ENCODE measurements at places on chromosomes 2 and 18.

GRCh38 chr2:105836840-105837692, 92.4 kb downstream of the NCK2 start:
- no peaks in the 10 kb centered on the region for H3K27me3 ChIP-seq
- DNase-seq, result no peak
- no peaks in the 10 kb centered on the region for H3K36me3 ChIP-seq
- no peak overlapping the region for H3K4me3 ChIP-seq
- H3K27ac ChIP-seq, result no peak overlapping the region

- peaks cover 3% of the 10 kb centered on the region for H3K4me1 ChIP-seq
- H3K27me3 ChIP-seq, result no peaks in the 10 kb centered on the region
- no peaks in the 10 kb centered on the region for H3K36me3 ChIP-seq
- DNase-seq, result peak; percentile 56
- no peak overlapping the region for H3K27ac ChIP-seq
Measured at GRCh38 chr18:56748698-56749268, 97.6 kb downstream of the WDR7 start.

GRCh38 chr18:8750954-8751415, 45.6 kb downstream of the MTCL1 start:
- no peak overlapping the region for H3K27ac ChIP-seq
- H3K27me3 ChIP-seq, result no peaks in the 10 kb centered on the region
- DNase-seq, result no peak
- H3K4me3 ChIP-seq, result no peak overlapping the region
- no peaks in the 10 kb centered on the region for H3K36me3 ChIP-seq

- DNase-seq, result no peak
- H3K27me3 ChIP-seq, result no peaks in the 10 kb centered on the region
- no peaks in the 10 kb centered on the region for H3K36me3 ChIP-seq
- no peaks in the 10 kb centered on the region for H3K4me1 ChIP-seq
Measured at GRCh38 chr2:200279857-200280256, 26.6 kb upstream of the SPATS2L start.

DNA sequence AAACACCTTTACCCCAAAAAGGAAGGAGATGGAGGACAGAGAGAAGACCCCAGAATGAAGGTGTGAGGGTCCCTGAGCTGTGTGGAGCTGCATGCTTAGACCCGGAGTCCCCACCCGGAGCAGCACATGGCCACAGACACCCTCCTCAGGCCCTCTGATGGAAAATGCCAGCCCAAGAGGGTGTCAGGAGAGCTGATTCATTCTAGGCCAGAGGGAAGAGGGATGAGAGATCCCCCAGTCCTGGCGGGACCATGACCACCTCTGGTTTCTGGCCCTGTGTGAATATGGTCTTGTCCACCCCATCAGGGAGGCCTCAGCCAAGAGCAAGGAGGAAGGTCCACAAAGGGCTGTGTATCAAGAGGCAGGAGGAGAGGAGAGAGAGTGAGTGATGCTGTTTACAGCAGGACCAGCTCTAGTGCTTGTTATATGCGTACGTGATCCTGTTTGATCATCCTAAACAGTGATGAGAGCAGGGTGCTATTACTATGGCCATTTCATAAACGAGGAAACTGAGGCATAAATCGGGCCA, 186.6 kb upstream of the HAAO start:
- no peaks in the 10 kb centered on the region for H3K36me3 ChIP-seq
- DNase-seq, result no peak
- no peak overlapping the region for H3K27ac ChIP-seq

- no peak overlapping the region for H3K4me3 ChIP-seq
- no peaks in the 10 kb centered on the region for H3K27me3 ChIP-seq
Measured at GRCh38 chr2:165573534-165574461, 104.3 kb downstream of the CSRNP3 start.

DNA sequence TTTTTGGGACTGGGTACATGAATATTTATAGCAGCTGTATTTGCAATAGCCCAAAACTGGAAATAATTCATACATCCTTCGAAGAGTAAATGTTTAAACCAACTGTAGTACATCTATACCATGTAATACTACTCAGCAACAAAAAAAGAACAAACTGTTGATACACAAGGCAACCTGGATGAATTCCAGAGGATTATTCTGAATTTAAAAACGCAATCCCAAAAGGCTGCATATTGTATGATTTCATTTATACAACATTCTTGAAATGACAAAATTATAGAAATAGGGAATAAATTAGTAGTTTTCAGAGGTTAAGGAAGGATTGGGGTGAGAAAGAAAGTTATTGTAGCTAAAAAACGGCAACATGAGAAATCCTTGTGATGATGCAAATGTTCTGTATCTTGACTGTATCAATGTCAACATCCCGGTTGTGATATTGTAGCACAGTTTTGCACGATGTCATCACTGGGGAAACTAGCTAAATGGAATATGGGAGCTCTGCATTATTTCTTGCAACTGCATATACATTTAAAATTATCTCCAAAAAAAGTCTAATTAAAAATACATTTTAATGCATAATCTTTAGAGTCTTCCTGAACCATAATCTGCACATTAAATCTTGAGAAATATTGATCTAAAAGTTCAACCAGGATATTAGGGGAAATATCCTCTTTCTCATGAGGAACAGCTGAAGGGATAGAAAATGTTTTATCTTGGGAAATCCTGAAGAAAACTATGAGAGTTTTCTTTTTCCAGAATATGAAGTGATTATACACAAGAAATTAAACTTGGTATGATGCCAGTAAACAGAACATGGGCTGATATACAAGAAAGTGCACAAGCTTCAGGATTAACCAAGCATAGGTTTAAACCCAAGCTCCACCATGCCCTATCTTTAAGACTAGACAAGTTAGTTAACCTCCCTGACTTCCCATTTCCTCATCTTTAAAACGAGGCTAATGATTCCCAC, 21.9 kb downstream of the EVA1A start:
- DNase-seq, result no peak
- no peak overlapping the region for H3K27ac ChIP-seq
- H3K36me3 ChIP-seq, result no peaks in the 10 kb centered on the region
- H3K27me3 ChIP-seq, result no peaks in the 10 kb centered on the region

DNA sequence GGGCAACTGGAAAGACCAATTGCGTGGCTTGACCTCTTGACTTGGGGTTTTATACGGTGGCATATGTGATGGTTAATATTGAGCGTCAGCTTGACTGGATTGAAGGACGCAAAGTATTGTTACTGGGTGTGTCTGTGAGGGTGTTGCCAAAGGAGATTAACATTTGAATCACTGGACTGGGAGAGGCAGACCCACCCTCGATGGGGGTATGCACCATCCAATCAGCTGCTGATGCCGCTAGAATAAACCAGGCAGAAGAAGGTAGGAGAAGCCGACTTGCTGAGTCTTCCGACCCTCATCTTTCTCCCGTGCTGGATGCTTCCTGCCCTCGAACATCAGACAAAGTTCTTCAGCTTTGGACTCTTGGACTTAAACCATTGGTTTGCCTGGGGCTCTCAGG, 34.2 kb upstream of the YPEL5 start:
- no peaks in the 10 kb centered on the region for H3K27me3 ChIP-seq
- H3K27ac ChIP-seq, result no peak overlapping the region
- no peak for DNase-seq
- no peak overlapping the region for H3K4me3 ChIP-seq

DNA sequence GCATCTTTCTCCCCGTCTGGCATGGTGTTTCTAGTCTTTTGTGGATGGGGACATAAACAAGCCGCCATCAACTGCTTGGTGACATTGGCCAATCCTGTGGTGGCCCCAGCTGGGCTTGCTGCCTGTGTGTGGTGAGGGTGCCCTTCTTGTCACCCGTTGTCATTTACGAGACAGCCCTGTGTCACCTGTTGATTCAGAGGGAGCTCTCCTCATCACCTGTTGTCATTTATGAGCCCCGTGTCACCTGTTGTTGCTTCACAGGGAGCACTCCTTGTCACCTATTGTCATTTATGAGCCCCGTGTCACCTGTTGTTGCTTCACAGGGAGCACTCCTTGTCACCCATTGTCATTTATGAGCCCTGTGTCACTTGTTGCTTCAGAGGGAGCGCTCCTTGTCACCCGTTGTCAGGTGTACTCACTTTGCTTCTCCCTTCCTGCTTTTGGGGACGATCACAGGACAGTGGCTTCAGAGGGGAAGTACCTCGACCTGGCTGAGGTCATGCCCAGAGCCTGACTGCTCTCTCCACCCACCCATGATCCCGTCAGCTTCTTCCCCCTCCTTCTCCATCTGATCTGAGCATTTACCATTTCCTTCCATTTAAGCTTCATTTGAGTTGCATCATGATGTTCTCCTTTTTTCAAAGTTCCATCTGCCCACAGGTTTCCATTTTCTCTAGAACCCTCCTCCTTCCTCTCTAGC, 29.1 kb downstream of the HPCAL1 start:
- H3K4me1 ChIP-seq, result peaks cover 54% of the 10 kb centered on the region
- no peaks in the 10 kb centered on the region for H3K36me3 ChIP-seq
- no peaks in the 10 kb centered on the region for H3K27me3 ChIP-seq
- H3K27ac ChIP-seq, result peak overlapping the region; percentile 54
- H3K4me3 ChIP-seq, result peak overlapping the region; percentile 46

DNA sequence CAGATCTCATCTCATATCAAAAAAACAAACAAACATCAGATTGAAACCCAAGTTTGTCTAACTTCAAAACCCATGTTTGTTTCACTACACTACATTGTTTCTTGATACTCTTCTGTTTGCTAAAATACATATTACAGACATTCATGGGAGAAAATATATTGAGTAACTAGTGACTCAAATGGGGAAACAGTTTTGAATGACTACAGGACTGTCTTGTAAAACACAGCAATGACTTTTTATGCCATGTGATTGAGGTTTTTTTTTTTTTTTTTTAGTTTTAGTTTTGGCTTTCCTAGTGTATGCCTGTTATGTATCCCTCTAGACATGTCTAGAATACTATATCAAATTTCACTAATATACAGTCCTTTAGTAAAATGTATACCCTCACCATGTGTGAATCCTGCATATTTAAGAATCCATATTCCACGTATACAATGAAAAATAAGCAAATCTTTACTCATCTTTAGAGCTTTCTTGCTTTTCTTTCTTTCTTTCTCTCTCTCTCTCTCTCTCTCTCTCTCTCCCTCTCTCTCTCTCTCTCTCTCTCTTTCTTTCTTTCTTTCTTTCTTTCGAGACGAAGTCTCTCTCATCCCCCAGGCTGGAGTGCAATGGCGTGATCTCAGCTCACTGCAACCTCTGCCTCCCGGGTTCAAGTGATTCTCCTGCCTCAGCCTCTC, 46.6 kb upstream of the SERTAD2 start:
- no peak overlapping the region for H3K27ac ChIP-seq
- no peak overlapping the region for H3K4me3 ChIP-seq
- H3K27me3 ChIP-seq, result no peaks in the 10 kb centered on the region
- H3K36me3 ChIP-seq, result no peaks in the 10 kb centered on the region
- H3K4me1 ChIP-seq, result peaks cover 5% of the 10 kb centered on the region

DNA sequence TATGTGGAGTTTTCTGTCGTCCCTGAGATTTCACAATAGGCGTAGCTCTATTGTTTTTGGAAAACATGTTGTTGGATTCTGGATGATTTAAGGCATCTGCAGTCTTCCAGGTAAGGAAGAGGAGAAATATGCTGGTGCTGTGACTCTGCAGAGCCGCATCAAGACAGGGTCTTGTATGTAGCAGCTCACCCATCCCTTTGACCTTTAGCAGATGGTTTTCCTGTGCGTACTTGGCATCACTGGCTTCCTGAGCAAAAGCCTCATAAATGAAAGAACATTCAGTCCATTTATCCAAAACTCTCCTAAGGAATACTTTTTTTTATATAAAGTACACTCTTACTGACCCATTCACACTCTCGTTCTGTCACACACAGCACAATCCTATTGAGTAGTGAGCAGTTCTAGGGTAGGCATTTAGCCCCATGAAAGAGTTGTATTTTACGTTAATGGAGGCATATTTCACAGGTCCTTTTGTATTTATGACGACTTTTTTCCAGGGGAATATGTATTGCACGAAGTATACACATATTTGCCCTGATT, 443.9 kb downstream of the STK39 start:
- no peak overlapping the region for H3K27ac ChIP-seq
- no peaks in the 10 kb centered on the region for H3K27me3 ChIP-seq
- H3K4me1 ChIP-seq, result no peaks in the 10 kb centered on the region
- H3K36me3 ChIP-seq, result no peaks in the 10 kb centered on the region
- no peak for DNase-seq

DNA sequence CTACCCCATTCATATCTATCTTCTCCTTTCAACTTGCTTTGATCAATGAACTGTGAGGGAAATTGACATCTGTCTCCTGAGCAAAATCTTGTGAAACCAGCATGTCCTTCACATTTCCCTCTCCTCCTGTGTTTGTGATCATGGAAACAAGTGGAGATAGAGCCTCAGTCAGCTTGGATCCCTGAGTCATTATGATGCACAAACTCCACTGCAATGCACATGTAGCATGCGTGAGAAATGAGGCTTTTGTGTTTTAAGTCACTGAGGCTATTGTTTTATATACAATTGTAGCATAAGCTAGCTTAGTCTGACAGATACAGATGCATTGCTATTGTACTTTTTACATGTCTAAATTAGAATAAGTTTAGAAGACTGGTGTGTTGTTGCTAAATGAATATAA, 85.2 kb upstream of the HNMT start:
- H3K27me3 ChIP-seq, result no peaks in the 10 kb centered on the region
- no peaks in the 10 kb centered on the region for H3K4me1 ChIP-seq
- no peak for DNase-seq
- no peak overlapping the region for H3K27ac ChIP-seq

DNA sequence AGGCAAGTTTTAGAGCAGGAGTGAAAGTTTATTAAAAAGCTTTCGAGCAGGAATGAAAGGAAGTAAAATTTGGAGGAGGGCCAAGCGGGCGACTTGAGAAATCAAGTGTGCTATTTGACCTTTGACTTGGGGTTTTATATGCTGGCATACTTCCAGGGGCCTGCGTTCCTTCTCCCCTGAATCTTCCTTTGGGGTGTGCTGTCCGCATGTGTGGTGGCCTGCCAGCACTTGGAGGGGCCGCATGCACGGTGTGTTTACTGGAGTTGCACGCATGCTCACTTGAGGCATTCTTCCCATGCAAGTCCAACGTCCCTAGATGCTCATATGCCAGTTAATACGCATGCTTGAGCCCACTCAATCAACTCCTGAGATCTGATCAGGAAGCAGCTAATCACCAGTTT, 78.3 kb upstream of the MAP4K4 start:
- H3K4me3 ChIP-seq, result no peak overlapping the region
- DNase-seq, result no peak
- no peak overlapping the region for H3K27ac ChIP-seq
- no peaks in the 10 kb centered on the region for H3K27me3 ChIP-seq
- H3K36me3 ChIP-seq, result no peaks in the 10 kb centered on the region

DNA sequence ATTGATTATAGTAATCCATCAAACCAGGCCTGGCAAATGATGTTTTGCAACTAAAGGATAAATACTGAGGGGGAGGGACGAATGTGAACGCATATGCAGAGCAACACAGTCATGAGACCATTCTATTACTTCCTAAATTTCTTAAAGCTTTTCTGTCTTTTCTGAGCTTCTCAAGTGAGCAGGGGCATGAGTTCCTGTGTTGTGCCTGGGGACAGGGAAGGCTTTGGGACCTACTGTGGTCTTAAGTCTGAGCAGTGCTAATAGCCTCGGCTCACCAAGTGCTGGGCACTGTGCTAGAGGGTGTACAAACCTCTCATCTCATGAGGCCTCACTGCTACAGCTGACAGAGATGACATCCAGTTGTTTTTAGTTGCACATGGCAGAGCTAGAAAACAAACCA, 182.4 kb downstream of the NEDD4L start:
- no peak for DNase-seq
- H3K4me1 ChIP-seq, result no peaks in the 10 kb centered on the region
- H3K4me3 ChIP-seq, result no peak overlapping the region
- no peaks in the 10 kb centered on the region for H3K27me3 ChIP-seq
